RPMI7951 (cell line): ENCODE measurements at places on chromosomes 3 and 15. TPM values are rescaled to one million over a fixed set of nuclear protein-coding genes. Genes with fewer than 3 reads are reported as not detected.

GRCh38 chr3:188421151-188421821 is 267.3 kb downstream of the LPP start:
- peak; percentile 89 for DNase-seq

GRCh38 chr3:28122227-28122626 is 119.2 kb upstream of the CMC1 start:
- no peak for DNase-seq

DNA sequence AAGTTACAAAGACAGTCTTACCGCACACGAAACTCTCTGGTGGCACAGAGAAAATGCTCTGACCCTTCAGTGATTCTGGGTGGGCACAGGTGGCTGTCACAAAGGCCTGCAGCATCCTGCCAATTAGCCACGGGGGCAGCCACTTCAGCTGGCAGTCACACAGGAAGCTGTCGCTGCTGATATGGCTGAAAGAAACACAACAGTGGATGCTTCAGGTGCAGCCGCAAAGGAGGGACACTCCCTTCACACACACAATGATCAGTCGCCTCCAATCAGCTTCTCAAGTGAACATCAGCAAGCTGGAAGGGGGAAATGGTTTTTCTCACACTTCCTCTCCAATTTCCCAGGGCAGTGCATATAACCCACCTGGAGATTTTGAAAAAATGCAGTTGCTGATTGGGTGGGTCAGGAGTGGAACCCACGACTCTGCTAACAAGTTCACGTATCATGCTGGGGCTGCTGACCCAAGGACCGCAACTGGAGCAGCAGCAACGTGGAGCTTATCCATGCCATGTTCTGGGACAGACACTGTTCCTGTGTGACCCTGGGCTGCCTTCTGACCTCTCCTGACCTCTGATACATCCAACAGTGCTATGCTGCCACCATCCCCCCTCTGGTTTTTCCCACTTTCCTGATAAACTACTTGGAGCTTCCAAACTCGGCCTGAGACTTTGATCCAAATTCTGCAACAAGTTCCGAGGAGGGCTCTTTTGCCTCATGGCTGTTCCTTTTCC is 106.6 kb downstream of the LRIG1 start:
- DNase-seq: no peak

- no peak for DNase-seq
Observed at GRCh38 chr3:124520970-124521369, 209.3 kb upstream of the UMPS start.

DNA sequence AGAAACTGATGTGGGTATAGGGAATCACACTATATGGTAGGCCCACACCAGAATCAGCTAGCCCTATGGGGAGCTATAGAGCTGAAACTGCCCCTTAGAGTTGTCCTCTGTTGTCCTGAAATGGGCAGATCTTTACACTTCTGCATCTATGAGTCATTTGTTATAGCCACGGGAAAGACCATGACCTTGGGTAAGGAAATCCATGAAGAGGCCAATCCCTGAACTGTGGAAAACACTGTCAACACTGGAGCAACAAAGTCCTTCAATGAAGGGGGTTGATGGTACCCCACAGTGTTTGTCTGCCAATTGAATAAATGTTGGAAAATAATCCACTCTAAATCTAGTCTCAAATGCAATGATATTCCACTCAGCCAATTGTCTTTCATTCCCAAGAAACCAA is 5.2 kb upstream of the CD200R1 start:
- peak; percentile 20 for DNase-seq

- no peak for DNase-seq
Observed at GRCh38 chr3:14228681-14229470, 50.3 kb downstream of the LSM3 start.

DNA sequence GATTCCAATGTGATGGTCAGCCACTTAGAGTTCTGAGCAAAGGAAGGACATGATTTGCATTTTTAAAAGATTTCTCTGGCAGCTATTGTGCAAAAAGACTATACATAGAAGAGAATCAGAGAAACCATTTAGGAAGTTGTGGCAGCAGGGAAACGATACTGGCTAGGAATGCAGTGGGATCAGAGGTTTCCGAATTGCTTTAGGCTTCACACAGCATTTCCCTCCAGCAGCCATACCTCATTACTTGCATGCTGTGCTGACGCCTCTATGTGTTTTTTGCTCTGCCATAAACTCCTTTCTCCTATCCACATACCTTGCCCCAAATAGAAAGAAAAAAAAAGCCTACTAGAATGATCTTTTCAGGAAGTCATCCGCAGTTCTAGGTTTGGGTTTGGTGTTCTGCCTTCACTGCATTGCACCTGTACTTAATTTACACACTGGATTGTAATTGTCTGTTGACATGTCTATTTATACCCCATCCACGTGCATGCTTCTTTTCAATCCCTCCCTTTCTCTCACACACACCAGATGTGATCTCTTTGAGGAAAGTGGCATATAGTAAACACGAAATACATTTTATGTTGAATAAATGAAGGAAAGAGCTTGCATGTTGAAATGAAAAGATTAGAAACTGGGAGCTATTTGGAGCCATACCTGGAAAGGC is 860.3 kb upstream of the SEMA6D start:
- DNase-seq: no peak

DNA sequence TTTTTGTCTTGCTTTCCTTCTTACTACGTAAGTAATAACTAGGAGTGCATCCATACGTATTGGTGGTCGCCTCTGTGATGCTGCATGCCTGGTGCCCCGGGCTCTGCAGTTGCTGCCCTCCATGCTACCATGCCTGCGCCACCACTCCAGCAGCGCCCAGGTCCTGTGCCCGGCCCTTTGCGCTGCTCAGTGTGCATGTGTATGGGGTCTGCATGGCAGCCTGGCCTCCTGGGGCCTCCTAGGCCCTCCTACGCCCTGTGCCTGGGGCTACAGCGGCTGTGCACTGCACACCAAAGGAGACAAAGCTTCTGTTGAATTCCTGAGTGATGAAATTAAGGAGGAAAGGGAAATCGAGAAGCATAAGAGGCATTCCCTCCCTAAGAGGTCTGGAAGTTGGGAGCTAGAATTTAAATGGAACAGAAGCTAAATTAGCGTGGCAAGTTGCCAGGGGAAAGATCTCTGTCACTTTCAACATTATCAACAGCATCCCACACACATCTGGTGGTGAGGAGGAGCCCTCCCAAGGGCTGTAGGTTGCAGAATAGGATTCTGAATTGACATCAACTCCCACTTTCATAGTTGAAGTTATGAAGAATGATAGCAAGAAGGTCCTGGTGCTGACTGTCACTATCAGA is 275.0 kb upstream of the CHRM5 start:
- no peak for DNase-seq

DNA sequence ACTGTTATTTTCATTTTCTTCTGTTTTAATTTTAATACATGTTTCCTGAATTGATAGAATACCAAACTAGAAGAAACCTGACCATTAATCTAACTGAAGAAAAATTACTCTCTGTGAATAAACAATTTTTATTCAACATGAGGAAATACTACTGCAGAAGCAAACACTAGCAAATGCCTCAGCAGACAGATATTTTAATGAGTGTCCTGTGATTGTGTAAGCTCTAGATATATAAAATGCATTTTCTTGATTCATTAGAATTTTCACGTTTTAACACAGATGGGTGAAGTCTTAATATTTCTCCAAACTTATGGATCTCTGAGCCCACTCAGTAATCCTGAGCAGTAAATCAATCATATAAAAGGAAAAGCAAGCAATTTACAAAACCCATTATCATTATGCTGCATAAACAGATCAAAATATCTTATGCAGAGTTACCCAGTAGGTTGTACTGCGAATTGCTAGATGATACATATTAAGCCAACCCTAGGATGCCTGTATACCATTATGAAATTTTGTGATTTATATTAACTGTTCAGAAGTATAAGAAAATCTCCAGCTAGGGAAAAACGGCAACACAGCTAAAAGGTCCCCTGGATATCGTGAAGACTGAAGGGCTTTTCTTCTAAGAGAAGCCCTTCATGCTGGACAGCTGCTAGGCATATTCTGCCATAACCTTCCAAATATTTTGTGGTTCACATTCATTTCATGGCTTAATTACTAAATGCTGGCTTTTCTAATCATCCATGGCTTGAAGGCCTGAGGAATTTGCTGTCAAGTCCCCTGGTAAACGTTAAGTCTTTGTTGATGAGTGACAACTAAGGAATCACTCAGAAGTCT is 157.7 kb upstream of the TGFBR2 start:
- peak; percentile 82 for DNase-seq

- DNase-seq: peak; percentile 23
Observed at GRCh38 chr15:73809728-73810501, 56.8 kb upstream of the INSYN1 start.

DNA sequence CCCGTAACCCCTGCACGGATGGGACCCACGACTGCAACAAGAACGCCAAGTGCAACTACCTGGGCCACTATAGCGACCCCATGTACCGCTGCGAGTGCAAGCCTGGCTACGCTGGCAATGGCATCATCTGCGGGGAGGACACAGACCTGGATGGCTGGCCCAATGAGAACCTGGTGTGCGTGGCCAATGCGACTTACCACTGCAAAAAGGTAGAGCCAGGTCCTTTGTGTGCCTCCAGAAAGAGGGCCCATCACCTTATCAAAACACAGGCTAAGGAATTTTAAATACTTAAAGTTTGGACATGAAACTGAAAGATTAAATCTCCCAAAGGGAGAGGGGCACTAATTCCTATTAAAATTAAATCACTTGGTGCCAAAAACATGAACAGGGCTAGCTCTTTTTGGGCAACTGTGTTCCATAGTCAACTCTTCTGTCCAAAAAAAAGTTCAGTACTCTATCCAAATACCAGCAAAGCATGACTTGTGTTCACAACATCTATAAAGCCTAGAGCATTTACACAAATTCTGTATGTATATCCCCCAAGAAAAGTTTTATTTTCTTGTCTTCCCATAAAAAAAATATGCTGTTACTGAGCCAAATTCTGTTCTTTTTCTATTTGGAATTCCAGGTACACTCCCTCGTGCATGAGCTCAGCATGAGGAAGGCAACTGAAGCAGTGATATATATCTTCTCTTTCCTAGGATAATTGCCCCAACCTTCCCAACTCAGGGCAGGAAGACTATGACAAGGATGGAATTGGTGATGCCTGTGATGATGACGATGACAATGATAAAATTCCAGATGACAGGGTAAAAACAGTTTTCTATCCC is 9.2 kb downstream of the THBS1 start:
- DNase-seq: peak; percentile 21

GRCh38 chr15:65881766-65882434 is 12.6 kb downstream of the RAB11A start:
- no peak for DNase-seq

DNA sequence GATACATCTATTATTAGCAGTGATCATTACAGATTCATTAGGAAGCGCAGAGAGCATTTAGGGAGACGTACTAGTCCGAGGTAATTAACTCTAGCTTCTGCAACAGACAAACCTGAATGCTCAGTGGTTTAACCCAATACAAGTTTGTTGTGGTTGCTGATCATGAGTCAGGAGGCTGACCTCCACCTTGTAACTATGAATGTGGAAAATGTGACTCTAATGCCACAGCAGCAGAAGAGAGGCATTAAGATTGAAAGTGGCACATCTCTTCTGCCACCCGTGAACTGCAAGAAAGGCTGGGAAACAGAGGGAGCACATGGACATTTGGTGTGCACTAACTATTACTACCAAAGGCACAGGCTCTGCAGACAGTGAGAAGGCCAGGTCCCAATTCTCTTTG is 71.2 kb upstream of the C3orf80 start:
- DNase-seq: peak; percentile 78

DNA sequence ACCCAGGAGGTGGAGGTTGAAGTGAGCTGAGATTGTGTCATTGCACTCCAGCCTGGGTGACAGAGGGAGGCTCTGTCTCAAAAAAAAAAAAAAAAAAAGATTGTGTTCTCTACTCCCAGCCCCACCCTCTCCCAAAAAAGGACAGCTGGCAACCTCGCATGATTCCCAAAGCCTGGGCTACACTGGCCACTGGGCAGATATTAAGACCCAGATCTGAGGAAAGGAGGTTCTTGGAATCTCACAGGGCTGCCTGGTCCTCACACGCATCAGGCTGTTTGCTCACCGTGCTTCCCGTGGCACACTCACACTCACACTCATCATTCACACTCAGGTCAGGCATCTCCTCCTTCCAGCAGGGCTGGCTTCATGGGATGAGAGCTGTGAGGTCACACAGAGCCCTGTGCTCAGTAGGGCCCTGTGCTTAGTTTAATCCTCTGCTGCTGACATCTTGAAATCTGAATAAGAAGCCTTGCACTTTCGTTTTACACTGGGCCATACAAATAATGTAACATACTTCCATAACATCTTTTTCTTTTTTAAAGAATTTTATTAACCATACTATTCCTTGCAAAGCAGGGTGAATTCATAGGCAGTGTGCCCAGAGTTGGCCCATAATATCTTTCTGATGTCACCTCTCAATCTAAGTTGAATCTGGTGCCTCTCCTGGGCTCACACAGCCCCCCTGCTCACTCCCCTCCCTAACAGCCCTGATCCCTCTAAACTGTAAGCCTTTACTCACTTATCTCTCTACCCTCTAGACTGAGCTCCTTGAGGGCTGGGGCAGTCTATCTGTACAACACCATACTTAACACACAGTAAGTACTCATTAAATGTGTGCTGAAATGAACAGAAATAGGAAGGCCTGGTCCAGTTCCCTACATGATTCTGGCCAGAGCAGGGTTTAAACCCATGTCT is 50.2 kb upstream of the C15orf39 start:
- no peak for DNase-seq

DNA sequence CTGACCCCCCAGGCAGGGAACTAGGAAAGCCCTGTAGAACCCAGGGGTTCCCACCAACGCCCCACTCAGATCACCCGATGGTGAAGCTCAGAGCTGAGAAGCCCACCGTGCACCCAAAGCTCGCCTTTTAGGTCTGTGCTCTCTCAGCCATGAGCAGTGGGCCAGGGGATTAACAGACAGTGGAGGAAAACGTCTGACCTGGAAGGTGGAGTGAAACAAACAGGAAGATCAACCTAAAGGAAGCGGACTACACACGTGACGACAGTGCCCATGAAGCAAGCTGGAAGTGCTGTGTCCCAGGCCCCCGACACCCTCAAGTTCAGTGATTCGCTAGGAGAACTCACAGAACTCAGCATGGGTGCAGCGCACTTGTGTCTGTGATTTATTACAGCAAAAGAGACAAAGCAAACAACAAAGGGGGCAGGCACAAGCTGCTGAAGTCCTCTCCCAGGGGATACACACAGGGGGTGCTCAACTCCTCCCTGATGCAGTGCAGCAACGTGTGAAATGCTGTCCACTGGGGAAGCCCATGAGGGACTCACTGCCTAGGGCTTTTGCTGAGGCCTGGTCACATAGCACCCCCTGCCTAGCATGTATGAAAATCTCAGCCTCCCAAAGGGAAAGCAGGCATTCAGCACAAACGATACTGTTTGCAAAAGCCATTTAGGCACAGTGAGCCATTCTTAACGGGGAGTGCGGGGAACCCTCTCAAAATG is 43.5 kb downstream of the CFAP92 start:
- DNase-seq: peak; percentile 36

- DNase-seq: no peak
Observed at GRCh38 chr15:56232058-56232457, 11.6 kb downstream of the RFX7 start.

GRCh38 chr3:25037049-25037547 is 391.0 kb upstream of the RARB start:
- peak; percentile 77 for DNase-seq

CFAP92 gene
- total RNA-seq: 0.36 TPM in 1 of 2 replicates, not detected in the other

EFCAB12 gene
- 0.20 TPM in 1 of 2 replicates, not detected in the other for total RNA-seq

CCDC33 gene
- 1.1 and 2.1 TPM in 2 replicates for total RNA-seq

KNG1 gene
- total RNA-seq: not detected in 2 replicates

SNX22 gene
- 0.12 and 0.29 TPM in 2 replicates for total RNA-seq

ATRIP gene
- 10.7 and 14.3 TPM in 2 replicates for total RNA-seq

FBXO40 gene
- total RNA-seq: under 0.01 TPM in 2 replicates

TMEM212 gene
- total RNA-seq: not detected in 2 replicates

SI gene
- not detected in 2 replicates for total RNA-seq

GOLGA6L1 gene
- total RNA-seq: not detected in 2 replicates

ARPIN gene
- 12.0 and 15.1 TPM in 2 replicates for total RNA-seq

TGM5 gene
- total RNA-seq: not detected in 2 replicates

COL8A1 gene
- 22.5 and 25.1 TPM in 2 replicates for total RNA-seq
